ENCODE measurements at places on chromosomes 1 and 21.

DNA sequence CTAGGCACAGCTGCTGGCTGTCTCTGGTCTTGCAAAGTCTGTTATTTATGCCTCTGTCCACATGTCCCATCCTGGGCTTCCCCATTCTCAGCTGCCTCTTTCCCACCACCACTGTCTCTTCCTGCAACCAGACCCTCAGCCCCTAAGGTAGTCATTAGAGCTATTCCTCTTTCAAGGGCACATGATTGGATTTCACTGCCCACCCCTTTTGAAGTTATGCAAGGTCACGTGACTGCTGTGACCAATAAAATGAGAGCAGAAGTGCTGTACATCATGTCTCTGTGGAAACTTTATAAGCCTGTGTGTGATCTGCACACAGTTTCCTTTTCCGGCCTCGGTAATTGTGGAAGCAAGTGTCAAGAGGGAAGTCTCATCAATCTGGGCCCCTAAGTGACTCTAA lies 136.6 kb upstream of the HMGB4 start:
- no peak for DNase-seq

- DNase-seq, result no peak
Observed at GRCh38 chr21:16570171-16570570, 840.4 kb downstream of the USP25 start.

DNA sequence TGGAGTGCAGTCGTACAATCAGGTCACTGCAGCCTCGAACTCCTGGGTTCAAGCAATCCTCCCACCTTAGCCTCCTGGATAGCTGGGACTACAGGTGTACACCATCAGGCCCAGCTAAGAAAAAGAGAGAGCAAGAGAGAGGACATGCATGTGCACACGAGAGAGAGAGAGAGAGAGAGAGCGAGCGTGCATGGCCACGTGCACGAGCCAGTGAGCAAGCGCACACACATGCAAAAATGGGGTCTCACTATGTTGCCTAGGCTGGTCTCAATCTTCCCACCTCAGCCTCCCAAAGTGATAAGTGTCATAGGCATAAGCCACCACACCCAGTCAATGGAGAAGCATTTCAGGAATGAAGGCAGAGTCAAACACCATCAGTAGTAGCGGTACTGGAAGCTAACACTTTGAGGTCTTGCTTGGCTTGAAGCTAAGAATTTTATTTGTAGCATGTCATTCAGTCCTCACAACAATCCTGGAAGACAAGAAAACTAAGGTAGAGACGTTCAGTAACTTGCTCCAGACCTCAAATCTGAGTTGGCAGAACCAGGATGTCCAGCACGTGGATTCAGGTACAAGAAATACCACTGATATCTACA lies 14.5 kb downstream of the GNB1 start:
- no peak for DNase-seq

- DNase-seq, result no peak
Observed at GRCh38 chr21:30769724-30770431, 14.7 kb upstream of the KRTAP21-1 start.

GRCh38 chr1:165842671-165843129 lies 15.3 kb downstream of the UCK2 start:
- no peak for DNase-seq

GRCh38 chr1:1272341-1273208 lies 1.1 kb downstream of the UBE2J2 start:
- no peak for DNase-seq

DNA sequence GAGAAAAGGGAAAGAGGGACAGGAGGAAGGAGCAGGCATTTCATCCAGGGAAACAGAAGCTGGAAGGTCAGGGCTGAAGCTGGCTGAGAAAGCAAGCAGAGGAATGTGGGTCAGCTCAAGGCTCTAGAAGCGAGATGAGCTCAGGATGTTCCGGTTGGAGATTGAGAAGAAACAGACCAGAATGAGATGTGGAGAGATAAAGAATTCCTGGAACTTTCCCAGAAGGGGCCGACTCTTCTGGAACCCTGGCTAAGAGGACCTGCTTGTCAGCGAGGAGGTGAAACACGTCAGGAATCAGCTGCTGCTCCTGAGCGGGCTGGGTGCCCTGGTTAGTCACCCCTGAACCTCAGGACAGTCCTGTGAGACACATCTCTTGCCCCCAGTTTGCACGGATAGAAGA lies 75.9 kb downstream of the HUNK start:
- no peak for DNase-seq

- DNase-seq, result no peak
Observed at GRCh38 chr1:193325042-193325441, 138.6 kb upstream of the B3GALT2 start.

- DNase-seq, result peak; percentile 32
Observed at GRCh38 chr21:42218836-42219605, at the start of gene ABCG1. ABCG1 (plus strand) TSS chr21:42219140; CDS start chr21:42219263, 123 bp downstream.

- no peak for DNase-seq
Observed at GRCh38 chr1:190847166-190847565, 369.5 kb upstream of the BRINP3 start.

DNA sequence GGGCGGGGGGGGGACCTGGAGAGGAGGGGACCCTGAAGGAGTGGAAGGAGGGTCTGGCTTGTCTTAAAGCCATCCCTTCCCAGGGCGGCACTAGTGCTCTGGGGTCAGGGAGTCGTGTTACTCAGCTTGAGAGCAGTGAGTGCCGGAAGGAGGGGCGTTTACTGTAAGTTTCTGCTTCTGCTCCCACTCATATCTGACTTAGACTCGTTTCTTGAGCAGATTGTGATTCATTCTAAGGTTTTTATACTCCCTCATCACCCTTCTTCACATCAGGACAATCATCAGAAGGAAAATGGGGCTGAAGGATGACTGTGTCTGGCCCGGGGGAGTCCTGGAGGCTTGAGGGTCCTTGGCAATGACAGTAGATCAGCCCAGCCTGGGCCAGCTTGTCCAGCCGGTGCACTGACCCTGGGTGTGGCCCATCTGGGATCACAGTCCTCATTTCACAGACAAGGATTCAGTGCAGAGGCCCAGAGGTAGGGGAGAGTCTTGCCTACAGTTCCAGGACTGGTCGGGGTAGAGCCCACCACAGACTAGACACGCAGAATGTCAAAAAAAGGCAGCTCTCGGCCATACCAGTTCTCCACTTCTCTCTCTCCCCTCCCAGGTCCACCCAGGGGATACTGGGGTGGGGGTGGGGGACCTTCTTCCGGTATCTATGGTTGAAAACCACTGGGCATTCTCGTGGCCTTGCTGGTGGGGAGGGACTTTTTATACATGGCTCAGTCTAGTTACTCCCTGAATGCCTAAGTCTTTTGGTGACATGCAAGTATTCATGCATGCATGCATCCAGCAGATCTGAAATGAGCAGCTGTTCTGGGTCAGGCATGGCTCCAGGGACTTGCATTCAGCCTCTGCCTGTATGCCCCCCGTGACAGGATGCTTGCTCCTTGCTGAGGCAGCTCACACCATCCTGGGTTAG lies 5.1 kb downstream of the TNFRSF8 start:
- peak; percentile 18 for DNase-seq

Data from activated CD4-positive, alpha-beta T cell treated with anti-CD3 and anti-CD28 coated beads, Interleukin-2, amount 50 U/mL, for 4 hours (primary cell).